ELF-1 (cell line): ENCODE measurements at places on chromosomes 4 and X.

GRCh38 chr4:16725252-16725651 lies 173.2 kb downstream of the LDB2 start:
- no peak for DNase-seq

DNA sequence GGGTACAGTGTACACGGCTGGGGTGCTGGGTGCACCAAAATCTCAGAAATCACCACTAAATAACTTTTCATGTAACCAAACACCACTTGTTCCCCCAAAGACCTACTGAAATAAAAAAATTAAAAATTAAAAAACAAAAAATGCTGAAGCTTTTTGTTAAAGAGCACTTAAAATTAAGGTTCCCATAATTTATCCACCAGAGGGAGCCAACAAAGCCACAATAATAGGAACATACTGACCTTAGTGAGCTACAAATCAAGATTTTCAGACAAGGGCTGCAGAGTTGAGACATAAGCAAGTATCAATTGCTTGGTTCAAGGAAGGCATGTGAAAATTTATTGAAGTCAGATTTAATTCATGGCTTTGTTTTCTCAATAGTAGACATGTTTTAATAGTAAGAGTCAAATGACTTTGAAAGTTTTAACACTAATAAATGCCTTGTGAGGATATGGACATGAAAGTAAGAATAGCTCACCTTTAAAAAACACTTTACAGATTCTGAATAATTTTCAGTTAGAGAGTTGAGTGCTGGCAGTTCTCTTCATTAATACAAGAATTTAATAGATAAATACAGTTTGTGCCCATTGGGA lies 43.0 kb upstream of the SCOC start:
- DNase-seq, result no peak

- no peak for DNase-seq
These were observed 7.8 kb downstream of the FBXW7 start for GRCh38 chr4:152528060-152528459.

- DNase-seq, result no peak
These were observed 1.8 kb downstream of the LNX1 start for GRCh38 chr4:53589511-53589910.

GRCh38 chrX:39399387-39399786 lies 598.1 kb downstream of the MID1IP1 start:
- no peak for DNase-seq
